ENCODE measurements at places on chromosomes 7 and 10.

- peak; percentile 34 for DNase-seq
Measured at GRCh38 chr10:17607603-17608332, 9.4 kb downstream of the HACD1 start.

DNA sequence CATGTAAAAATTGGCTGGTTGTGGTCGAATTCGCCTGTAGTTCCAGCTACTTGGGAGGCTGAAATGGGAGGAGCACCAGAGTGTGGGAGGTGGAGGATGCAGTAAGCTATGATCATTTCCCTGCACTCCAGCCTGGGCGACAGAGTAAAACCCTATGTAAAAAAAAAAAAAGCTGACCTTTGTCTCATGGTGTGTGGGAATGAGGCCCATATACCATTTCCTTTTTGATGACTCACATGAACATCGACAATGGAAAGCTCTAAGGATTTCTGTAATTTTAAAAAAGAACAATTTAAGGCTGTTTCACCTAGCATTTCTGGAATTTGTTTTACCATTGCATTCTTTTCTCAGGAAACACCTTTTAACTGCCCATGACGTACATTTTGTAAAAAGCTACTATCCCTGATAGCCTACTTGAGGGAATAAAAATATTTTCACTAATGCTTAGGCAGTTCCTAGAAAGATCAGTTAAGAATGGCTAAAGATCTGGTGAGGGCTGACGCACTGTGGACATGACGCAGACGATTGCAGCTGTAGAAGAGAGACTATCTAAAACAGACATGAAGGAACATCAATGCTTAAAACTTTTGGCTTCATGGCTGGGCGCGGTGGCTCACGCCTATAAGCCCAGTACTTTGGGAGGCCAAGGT lies 400.6 kb upstream of the IGFBP3 start:
- no peak for DNase-seq

DNA sequence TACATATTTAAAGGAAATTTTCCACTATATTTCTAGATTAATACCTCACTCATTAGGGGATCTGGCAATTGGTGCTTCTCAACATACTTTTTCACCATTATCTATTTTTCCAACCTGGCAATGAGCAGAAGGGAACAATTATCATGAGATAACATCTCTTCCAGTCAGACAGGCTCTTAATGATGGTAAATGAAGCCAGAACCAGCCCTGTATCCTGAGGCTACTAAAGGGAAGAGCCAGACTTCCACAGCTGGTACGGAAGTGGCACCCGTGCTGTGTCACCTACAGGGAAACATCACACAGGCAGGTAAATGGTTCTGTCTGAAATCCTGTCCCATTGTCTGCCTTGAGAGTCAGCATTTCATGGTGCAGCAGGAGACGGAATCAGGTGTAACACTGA lies 75.9 kb downstream of the ELMO1 start:
- peak; percentile 64 for DNase-seq

DNA sequence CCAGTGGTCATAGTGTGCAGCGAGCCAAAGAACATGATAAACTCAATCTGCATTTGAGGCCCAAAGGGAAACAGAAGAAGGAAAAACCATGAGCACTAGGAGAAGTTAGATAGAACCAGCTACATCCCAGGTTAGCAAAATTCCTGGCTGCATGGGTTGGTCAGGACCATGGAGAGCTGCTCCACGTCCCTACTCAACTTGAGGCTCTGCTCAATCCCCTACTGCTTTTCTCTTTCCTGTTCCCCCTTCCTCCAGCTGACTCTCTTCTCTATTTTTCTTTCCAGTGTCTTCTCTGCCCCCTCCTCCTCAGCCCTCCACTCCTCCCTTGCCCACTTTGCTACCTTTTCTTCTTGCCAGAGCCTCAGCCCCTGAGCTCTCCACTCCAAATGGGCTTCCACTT lies 21.9 kb upstream of the VSIR start:
- no peak for DNase-seq

GRCh38 chr7:87858417-87859100 lies 17.6 kb downstream of the SLC25A40 start:
- no peak for DNase-seq

- DNase-seq = peak; percentile 50
Measured at GRCh38 chr10:31319602-31320549, 860 bp downstream of the ZEB1 start.

DNA sequence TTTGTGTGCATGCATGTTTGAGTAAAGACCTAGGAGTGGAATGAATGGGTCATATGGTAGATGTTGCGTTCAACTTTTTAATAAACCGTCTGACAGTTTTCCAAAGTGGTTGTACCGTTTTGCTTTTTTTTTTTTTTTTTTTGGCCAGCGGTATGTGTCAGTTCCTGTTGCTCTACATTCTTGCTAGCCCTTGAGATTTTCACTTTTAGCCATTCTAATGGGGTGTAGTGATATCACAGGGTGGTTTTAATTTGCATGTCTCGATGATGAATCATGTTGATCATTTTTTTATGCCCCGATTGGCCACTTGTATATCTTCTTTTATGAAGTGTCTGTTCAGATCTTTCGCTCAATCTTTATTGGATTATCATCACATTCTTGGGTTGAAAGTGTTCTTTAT lies 320.7 kb downstream of the CAMK1D start:
- no peak for DNase-seq

- no peak for DNase-seq
Measured at GRCh38 chr10:14660831-14661230, 113.9 kb downstream of the FAM107B start.

GRCh38 chr10:94293354-94293753 lies 69.4 kb downstream of the NOC3L start:
- no peak for DNase-seq

- DNase-seq = no peak
Measured at GRCh38 chr10:122164815-122165483, 106.1 kb upstream of the BTBD16 start.

GRCh38 chr10:14670551-14671240 lies 104.0 kb downstream of the FAM107B start:
- DNase-seq = no peak

- no peak for DNase-seq
Measured at GRCh38 chr10:50613726-50614443, 9.9 kb downstream of the SGMS1 start.

- no peak for DNase-seq
Measured at GRCh38 chr10:112805254-112805590, 144.8 kb upstream of the TCF7L2 start.

- DNase-seq = no peak
Measured at GRCh38 chr10:132061030-132061429, 4.7 kb upstream of the JAKMIP3 start.

- DNase-seq = no peak
Measured at GRCh38 chr10:117363028-117363427, 12.2 kb downstream of the PDZD8 start.

- DNase-seq = peak; percentile 74
Measured at GRCh38 chr10:86292462-86293395, 73.9 kb downstream of the GRID1 start.

- DNase-seq = peak; percentile 34
Measured at GRCh38 chr7:4682621-4683042, 537 bp downstream of the FOXK1 start.

DNA sequence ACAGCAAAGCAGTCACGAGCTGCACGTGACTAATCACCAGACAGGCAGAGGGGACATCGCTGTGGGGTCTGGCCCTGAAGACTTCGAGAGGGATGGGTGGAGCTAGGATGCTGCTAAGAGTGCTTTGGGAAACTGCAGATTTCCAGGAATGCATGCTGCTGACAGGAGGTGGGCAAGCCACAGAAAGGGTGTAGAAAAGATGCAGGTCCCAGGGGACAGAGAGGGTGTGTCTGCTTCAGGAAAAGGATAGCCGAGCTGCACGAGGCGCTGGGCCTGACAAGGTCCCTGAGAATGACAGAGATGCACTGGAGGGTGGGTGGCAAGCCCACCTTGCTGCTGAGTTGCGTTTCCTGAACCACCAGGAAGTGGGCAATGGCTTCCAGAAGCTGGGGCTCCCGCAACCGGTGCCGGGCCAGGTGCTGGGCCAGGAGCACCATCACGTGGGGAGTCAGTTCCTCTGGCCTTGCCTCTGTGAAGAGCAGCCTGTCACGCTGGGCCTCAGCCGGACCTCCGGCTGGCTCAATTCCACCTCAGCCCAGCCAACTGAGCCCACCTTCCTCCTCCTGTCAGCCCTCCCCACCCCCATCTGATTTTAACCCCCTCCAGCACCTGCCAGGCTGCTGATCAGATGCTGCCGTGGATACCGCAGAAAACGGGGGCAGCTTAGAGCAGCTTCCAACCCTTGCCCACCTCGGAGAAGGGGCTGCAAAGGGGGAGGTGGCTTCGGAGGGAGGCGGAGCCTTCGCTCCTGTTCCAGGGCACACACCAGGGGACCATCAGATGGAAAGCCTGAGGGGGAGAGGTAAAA lies 2.2 kb downstream of the FASTK start:
- DNase-seq = peak; percentile 81

- DNase-seq = no peak
Measured at GRCh38 chr7:19407270-19407669, 262.0 kb upstream of the FERD3L start.

DNA sequence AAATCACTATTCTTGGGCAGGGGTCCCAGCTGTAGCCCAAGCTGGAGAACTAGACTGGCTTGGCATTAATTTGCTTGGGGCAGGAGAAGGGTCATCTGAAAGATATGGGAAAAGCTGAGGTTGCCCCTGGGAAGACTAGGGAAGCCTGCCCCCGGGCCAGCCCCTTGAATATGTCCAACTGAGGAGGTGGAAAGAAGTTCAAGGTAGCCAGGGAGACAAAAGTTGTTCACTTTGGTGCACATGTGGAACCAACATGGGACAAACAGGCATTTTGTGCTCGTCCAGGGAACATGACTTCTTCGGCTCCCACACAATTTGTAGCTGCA lies 1.4 kb upstream of the LRRC61 start:
- no peak for DNase-seq

DNA sequence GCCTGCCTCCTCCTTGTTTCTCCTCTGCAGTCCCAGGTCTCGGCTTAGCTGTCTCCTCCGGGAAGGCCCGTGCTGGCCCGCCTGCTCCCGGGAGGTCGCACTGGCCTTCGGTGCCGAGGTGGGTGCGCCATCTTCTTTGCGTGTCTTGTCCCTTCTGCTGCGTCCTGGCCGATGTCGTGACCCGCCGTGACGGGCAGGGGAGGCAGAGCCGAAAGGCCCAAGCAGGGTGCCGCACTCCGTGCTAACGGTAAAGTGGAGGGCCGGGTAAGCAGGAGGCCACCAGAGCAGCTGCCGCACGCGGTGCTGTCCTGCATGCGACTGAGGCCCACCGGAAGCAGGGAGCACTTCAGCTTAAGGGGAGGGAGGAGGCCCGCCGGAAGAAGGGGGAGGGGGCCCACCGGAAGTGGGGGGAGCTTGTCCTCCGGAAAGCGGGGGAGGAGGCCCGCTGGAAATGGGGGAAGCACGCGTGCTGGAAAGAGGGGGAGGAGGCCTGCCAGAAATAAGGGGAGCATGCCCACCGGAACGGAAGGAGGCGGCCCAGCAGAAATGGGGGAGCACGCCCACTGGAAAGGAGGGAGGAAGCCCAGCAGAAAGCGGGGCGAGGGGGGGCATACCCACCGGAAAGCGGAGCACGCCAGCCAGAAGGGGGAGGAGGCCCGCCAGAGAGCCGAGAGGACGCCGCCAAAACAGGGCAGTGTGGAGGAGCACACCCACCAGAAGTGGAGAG lies 71.4 kb downstream of the PROSER2 start:
- no peak for DNase-seq

GRCh38 chr7:29276806-29277205 lies 82.2 kb downstream of the CHN2 start:
- DNase-seq = no peak

DNA sequence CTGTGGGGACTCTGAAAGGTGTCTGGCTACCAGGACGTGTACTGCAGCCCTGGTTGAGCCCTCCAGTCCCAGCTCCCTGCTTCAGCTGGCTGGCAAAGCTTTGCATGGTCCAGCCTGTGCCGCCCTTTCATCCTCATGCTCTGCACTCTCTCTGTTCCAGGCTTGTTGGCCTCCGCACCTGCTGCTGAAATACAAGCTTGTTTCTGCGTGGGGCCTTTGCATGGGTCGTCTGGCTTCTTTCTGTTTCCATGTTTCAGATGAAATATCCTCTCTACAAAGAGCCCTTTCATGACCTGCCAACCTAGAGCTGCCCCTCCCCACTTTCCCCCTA lies 45.9 kb downstream of the TSPAN15 start:
- no peak for DNase-seq

GRCh38 chr7:151504715-151505326 lies 14.9 kb downstream of the RHEB start:
- no peak for DNase-seq

DNA sequence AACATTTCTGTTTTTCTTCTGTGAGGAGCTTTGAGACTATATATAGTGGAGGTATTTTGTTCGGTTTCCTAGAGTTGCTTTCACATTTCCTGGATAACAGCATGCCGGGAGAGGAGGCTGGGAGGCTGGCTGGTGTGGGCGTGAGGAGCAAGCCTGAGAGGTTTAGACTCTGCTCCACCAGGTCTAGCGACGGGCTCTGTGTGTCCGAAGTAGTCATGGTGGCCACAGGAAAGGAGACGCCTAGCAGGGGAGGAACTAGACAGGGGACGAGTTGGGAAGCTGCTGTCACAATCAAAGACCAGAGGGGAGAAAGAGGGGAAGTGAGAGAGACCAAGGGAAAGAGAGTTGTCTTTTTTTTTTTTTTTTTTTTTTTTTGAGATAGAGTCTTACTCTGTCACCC lies 19.6 kb downstream of the PTPRE start:
- no peak for DNase-seq

- DNase-seq = no peak
Measured at GRCh38 chr7:91005841-91006240, 258.4 kb upstream of the FZD1 start.

DNA sequence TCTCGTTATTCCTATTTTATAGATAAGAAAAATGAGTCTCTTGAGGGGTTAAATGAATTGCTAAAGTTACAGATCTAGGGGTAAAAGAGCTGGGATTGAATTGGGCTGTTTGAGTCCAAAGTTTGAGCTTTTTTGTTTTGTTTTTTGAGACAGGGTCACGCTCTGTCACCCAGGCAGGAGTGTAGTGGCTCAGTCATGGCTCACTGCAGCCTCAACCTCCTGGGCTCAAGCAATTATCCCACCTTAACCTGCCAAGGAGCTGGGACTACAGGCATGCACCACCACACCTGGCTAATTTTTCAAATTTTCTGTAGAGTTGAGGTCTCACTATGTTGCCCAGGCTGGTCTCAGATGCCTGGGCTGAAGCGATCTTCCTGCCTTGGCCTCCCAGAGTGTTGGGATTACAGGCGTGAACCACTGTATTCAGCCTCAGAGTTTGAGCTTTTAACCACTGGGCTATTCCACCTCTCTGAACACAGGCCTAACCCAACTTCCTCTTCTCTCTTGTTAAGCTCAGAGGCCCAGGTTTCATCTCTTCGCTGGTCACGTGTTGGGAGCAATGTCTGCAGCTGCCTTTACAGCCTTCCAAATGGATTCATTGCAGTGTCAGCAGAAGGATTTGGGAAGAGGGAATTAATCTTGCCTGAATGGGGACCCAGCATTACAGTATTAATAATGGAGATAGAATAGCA lies 8.0 kb downstream of the SUFU start:
- DNase-seq = no peak

GRCh38 chr10:121698336-121698735 lies 100.1 kb upstream of the FGFR2 start:
- DNase-seq = no peak

- DNase-seq = no peak
Measured at GRCh38 chr10:109971634-109972033, 36.1 kb upstream of the ADD3 start.

GRCh38 chr10:79136236-79137005 lies 67.7 kb downstream of the ZMIZ1 start:
- no peak for DNase-seq

GRCh38 chr7:69748530-69748929 lies 150.3 kb downstream of the AUTS2 start:
- DNase-seq = no peak

All from BE2C (cell line).